DMS153 (cell line): ENCODE measurements at places on chromosomes 6 and 20.

DNA sequence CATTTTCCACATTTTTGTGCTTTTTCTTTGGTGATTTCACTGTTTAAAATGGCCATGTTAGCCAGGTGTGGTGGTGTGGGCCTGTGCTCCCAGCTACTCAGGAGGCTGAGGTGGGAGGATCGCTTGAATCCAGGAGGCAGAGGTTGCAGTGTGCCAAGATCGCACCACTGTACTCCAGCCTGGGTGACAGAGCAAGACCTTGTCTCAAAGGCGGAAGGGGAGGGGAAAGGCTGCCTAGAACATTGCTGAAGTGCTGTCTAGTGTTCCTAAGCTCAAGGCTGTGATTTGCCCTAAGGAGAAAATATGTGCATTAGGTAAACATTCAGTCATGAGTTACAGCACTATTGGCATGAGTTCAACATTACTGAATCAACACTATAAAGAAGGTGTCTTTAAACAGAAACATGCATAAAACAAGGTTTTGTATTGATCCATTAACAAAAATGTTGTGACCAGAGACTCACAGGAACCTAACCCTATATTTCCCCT lies 14.0 kb downstream of the ZC2HC1B start:
- DNase-seq, result no peak

GRCh38 chr6:47188588-47189021 lies 121.1 kb downstream of the TNFRSF21 start:
- DNase-seq, result no peak

- DNase-seq, result no peak
These were observed 1244.8 kb downstream of the EPHA7 start for GRCh38 chr6:92174398-92175073.

GRCh38 chr6:45732731-45733130 lies 282.9 kb downstream of the CLIC5 start:
- DNase-seq, result no peak

GRCh38 chr20:2114990-2115681 lies 13.5 kb downstream of the STK35 start:
- DNase-seq, result no peak

DNA sequence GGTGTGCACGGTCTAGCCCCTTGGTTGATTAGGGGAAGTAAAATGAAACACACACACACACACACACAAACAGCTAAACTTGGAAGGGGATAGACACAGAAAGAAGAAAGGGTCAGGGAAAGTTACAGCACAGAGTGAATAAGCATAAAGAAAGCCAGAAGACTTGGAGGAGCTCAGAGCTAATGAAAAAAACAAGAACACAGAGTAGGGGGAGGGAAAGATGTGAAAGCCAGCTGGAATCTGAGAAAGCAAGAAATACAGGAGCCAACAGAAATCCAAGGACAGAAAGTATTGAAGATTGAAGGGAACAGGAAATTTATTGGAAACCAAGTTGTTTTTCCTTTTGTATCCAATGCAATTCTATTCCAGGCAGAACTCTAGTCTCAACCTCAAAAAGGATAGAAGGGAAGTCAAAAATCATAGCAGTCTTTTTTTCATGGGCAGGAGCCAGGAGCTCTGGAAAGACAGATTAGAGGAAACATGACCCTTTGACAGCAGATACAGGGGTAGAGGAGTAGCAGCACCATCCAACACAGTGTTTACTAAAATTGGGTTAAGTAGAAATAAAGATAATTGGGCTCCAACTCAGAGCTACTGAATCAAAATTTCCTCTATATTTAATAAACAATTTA lies 10.1 kb downstream of the HMGCLL1 start:
- no peak for DNase-seq

GRCh38 chr6:168080393-168081077 lies 1.5 kb upstream of the FRMD1 start:
- no peak for DNase-seq

- DNase-seq, result no peak
These were observed 19.1 kb upstream of the AAR2 start for GRCh38 chr20:36217226-36217625.

GRCh38 chr6:6634735-6635075 lies 46.2 kb downstream of the LY86 start:
- no peak for DNase-seq

DNA sequence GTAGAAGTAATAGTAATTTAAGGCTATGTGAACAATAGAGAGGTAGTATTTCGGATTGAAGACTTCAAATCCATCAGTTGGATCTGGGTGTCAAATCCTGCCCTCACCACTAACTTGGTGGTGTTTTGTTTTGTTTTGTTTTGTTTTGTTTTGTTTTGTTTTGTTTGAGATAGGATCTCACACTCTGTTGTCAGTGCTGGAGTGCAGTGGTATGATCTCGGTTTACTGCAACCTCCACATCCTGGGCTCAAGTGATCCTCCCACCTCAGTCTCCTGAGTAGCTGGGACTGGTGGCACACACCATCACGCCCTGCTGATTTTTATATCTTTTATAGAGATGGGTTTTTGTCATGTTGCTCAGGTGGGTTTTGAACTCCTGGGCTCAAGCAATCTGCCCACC lies 129.4 kb upstream of the ZNF217 start:
- no peak for DNase-seq

- peak; percentile 61 for DNase-seq
These were observed 6.8 kb upstream of the SULF2 start for GRCh38 chr20:47792021-47792618.

DNA sequence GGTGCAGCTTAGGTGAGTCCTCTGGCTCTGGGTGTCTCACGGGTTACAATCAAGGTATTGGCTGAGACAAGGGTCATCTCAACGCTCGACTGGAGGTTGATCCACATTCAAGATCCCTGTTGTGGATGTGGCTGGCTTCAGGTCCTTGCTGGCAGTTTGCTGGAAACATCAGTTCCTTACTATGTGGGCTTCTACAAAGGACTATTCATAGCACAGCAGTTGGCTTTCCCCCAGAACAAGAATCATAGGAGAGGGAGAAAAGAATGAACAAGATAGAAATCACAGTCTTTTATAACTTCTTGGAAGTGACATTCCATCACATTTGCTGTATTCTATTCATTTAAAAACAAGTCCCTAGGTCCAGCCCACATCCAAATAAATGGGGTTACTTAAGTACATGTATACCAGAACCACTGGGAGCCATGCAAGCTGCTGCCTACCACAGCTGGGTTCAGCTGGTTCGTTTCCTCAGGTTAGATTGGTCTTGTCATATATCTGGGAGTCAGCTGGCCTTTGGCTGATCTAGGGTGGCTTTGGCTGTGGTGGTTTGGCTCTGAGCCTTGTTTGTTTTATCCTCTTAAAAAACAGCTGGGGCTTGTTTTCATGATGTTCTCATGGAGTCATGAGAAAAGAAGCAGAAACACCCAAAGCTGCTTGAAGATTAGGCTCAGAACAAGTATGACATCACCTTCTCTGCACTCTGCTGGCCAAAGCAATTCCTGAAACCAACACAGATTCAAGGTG lies 433.2 kb upstream of the SPTLC3 start:
- no peak for DNase-seq

DNA sequence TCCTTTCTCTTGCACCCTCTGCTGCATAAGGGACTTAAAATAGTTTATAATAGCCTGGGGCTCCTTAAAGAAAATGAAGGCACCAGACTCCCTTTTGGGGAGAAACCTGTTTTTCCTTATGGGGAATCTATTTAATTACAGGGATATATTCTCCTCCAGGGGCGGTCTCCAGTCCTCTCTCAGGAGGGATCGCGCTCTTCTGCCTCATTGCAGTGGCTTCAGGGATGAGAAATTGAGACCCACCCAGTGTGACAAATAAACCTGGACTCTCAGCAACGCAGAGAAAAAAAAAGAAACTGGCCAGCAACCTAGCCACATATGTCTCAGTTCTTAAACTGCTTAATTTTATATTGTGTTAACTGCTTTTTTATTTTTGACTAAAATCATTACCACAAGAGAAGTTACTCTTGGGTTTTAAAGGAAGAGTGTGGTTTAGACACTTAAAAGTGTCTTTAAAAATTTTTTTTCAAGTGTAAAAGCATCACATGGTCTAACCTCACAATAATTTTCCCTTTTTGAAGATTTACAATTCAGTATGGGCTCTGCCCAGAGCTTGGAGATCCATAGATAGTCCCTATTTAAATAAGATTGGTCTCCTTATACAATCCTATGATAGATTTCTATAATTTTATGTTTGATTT lies 11.7 kb upstream of the GOPC start:
- DNase-seq, result no peak

- no peak for DNase-seq
These were observed 34.2 kb downstream of the FOXF2 start for GRCh38 chr6:1423578-1423977.
